ENCODE measurements at places on chromosomes 4 and X.

- DNase-seq, result no peak
Observed at GRCh38 chr4:61507091-61507490, 307.0 kb downstream of the ADGRL3 start.

GRCh38 chrX:154057791-154058190, 38.1 kb upstream of the IRAK1 start:
- DNase-seq, result no peak

DNA sequence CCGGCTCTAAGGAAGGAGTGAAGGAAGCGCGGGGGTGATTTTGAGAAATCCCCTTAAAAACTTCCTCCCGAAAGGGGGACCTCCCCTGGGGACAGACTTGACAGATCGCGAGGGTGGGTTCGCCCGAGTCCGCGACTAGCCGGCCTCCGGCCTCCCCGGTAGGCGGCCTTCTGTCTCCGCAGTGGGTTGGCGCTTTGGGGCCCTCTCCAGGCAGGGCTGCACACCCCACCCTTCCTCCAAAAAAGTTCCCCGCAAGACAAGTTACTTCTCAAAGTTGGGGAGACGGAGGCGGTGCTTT, 24.8 kb downstream of the HOPX start:
- DNase-seq, result no peak

DNA sequence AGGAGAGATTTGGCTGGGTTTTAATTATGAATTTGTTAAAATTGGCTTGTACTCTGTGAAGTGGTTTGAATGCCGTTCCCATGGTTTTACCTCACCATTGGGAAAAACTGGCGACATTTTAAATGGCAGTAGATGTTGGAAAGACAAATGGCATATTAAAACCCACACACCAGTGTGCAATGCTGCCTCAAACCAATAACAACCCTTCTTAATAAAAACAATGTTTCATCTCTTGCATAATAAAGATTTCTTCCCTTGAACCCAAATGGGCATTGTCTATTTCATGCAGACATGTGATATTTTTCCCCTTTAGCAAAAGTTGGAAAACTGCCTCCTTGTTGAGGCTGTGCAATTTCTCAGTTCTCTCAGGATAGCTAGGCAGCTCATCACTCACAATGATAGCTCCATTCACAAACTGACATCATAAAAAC, 33.7 kb downstream of the GABRB1 start:
- no peak for DNase-seq

- DNase-seq, result no peak
Observed at GRCh38 chr4:175614890-175615289, 197.2 kb downstream of the GPM6A start.

GRCh38 chr4:107114059-107114458, 77.9 kb upstream of the DKK2 start:
- DNase-seq, result no peak

GRCh38 chr4:41934514-41934900, 722 bp upstream of the TMEM33 start:
- no peak for DNase-seq

Measured in fibroblast of skin of left biceps (primary cell).